ENCODE measurements at places on chromosomes 11 and 22.

- no peaks in the 10 kb centered on the region for H3K4me1 ChIP-seq
- no peak for DNase-seq
- H3K4me3 ChIP-seq: no peak overlapping the region
- H3K27ac ChIP-seq: no peak overlapping the region
- H3K27me3 ChIP-seq: peaks cover 80% of the 10 kb centered on the region
Measured at GRCh38 chr22:43439368-43440103, 27.7 kb downstream of the MPPED1 start.

- peaks cover 12% of the 10 kb centered on the region for H3K36me3 ChIP-seq
- H3K27me3 ChIP-seq: no peaks in the 10 kb centered on the region
- DNase-seq: no peak
- peaks cover 15% of the 10 kb centered on the region for H3K4me1 ChIP-seq
Measured at GRCh38 chr11:57728829-57729228, 12.5 kb upstream of the SELENOH start.

- H3K4me1 ChIP-seq: no peaks in the 10 kb centered on the region
- no peaks in the 10 kb centered on the region for H3K27me3 ChIP-seq
- DNase-seq: no peak
- no peak overlapping the region for H3K4me3 ChIP-seq
- H3K27ac ChIP-seq: no peak overlapping the region
Measured at GRCh38 chr11:133104009-133104744, 428.1 kb downstream of the OPCML start.

- H3K4me3 ChIP-seq: no peak overlapping the region
- no peak for DNase-seq
- no peaks in the 10 kb centered on the region for H3K4me1 ChIP-seq
Measured at GRCh38 chr11:76269247-76269646, 62.9 kb upstream of the WNT11 start.

GRCh38 chr11:75425422-75425821 is 7.6 kb downstream of the KLHL35 start:
- H3K27me3 ChIP-seq: peaks cover 15% of the 10 kb centered on the region
- no peak overlapping the region for H3K4me3 ChIP-seq

DNA sequence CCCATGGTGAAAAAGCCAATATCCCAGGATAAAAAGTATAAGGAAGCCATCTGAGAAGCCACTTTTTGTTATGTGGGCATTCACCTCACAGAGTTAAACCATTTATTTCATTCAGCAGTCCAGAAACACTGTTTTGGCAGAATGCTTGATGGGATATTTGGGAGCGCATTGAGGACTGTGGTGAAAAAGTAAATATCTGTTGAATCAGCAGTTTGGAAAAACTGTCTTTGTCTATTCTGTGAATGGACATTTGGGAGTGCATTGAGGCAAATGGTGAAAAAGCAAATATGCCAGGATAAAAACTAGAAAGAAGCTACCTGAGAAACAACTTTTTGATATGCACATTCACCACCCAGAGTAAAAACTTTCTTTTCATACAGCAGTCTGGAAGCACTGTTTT is 276.2 kb upstream of the TRIM48 start:
- no peaks in the 10 kb centered on the region for H3K27me3 ChIP-seq
- H3K4me3 ChIP-seq: no peak overlapping the region
- DNase-seq: no peak

GRCh38 chr11:126139111-126140091 is 72.0 kb downstream of the RPUSD4 start:
- DNase-seq: no peak
- H3K27me3 ChIP-seq: peaks cover 66% of the 10 kb centered on the region

GRCh38 chr11:101034076-101034475 is 95.5 kb downstream of the PGR start:
- DNase-seq: no peak
- no peak overlapping the region for H3K27ac ChIP-seq
- H3K27me3 ChIP-seq: no peaks in the 10 kb centered on the region
- H3K4me1 ChIP-seq: no peaks in the 10 kb centered on the region

- H3K27me3 ChIP-seq: no peaks in the 10 kb centered on the region
- H3K4me1 ChIP-seq: no peaks in the 10 kb centered on the region
- H3K36me3 ChIP-seq: peaks cover 19% of the 10 kb centered on the region
- no peak overlapping the region for H3K4me3 ChIP-seq
- DNase-seq: no peak
- H3K27ac ChIP-seq: no peak overlapping the region
Measured at GRCh38 chr22:42797011-42797410, 60.1 kb downstream of the ARFGAP3 start.

DNA sequence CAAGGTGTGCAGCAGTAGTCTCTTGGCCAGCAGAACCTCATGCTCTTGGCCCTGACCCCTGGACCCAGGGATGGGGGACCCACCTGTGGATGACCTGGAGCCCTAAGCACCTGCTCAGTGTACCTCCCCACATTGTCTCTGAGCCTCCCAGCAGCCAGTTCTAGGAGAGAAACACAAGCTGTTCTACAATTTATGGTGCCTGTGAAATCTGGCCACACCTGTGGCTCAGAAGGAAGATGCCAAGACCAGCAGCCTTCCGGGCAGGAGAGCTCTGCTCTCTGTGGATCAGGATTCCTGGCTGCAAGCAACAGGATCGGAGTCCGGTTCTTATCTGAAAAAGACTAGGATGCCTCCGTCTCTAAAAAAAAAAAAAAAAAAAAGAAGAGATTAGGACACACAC is 103.6 kb upstream of the ANO1 start:
- H3K27ac ChIP-seq: no peak overlapping the region
- no peak for DNase-seq
- peaks cover 45% of the 10 kb centered on the region for H3K27me3 ChIP-seq
- no peak overlapping the region for H3K4me3 ChIP-seq
- peaks cover 5% of the 10 kb centered on the region for H3K4me1 ChIP-seq
- no peaks in the 10 kb centered on the region for H3K36me3 ChIP-seq

Measured in central memory CD8-positive, alpha-beta T cell (primary cell).